ENCODE measurements at places on chromosomes 3 and 15. TPM values are rescaled to one million over a fixed set of nuclear protein-coding genes. Genes with fewer than 3 reads are reported as not detected.

Gene EPHA6
- total RNA-seq, result not detected

Gene SERINC4
- not detected for total RNA-seq

Gene PP2D1
- total RNA-seq, result not detected

Gene LDHAL6B
- not detected for total RNA-seq

Gene CA12
- 141 TPM for total RNA-seq

Gene CCDC54
- not detected for total RNA-seq

Gene FOXB1
- not detected for total RNA-seq

Gene LRTM1
- not detected for total RNA-seq

Gene ADGRG7
- total RNA-seq, result not detected

Gene SEMA4B
- 114 TPM for total RNA-seq

Gene TRPM7
- 25.5 TPM for total RNA-seq

Gene SLC12A1
- total RNA-seq, result not detected

Gene CMTM7
- 35.3 TPM for total RNA-seq

Gene UNC13C
- total RNA-seq, result not detected

Gene TMEM62
- total RNA-seq, result 9.7 TPM

Gene PGBD4
- total RNA-seq, result 1.8 TPM

Gene ARHGEF26
- total RNA-seq, result 6.7 TPM

Gene ZNF770
- total RNA-seq, result 14.6 TPM

Gene CD96
- not detected for total RNA-seq

Gene CDHR4
- 0.23 TPM for total RNA-seq

Gene SGO1
- 14.2 TPM for total RNA-seq

Gene TMEM44
- total RNA-seq, result 8.7 TPM

Gene CHSY1
- 20.6 TPM for total RNA-seq

Gene HRG
- total RNA-seq, result not detected

Gene MUC13
- 8.3 TPM for total RNA-seq

Gene MESP2
- 0.95 TPM for total RNA-seq

Gene PRSS50
- not detected for total RNA-seq

Gene ACKR4
- not detected for total RNA-seq

Gene CDCP1
- 9.5 TPM for total RNA-seq

Gene ADAMTS7
- 6.2 TPM for total RNA-seq

Gene LYZL4
- total RNA-seq, result not detected

Gene KIF15
- total RNA-seq, result 13.3 TPM

Gene MELTF
- total RNA-seq, result 75.3 TPM

Gene IL1RAP
- total RNA-seq, result 5.0 TPM

Gene RYR3
- 0.02 TPM for total RNA-seq

Gene PRC1
- total RNA-seq, result 214 TPM

Gene FHIT
- total RNA-seq, result 0.64 TPM

Gene PCNP
- 103 TPM for total RNA-seq

Gene C2CD4A
- not detected for total RNA-seq

Gene CFAP100
- total RNA-seq, result not detected

Gene PATL2
- 0.28 TPM for total RNA-seq

Gene ZPLD1
- total RNA-seq, result 0.05 TPM
